ENCODE measurements at places on chromosomes 4 and X.

DNA sequence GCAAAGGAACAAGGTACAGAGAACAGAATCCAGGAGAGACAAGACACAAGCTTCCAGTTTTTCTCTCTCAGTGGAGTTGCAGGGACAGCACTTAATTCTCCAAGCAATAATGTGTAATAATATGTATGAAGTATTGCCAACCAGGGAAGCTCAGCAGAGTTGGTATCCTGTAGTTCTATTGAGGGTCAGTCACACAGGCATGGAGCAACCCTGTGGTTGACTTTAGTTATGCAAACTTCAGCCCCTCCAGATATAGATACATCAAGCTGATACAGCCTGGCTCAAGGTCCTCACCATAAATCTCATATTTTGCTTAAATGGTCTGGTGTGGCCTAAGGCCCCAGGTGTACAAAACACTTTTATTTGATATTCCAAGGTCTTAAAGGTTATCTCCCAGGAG, 248.6 kb upstream of the EPHA5 start:
- DNase-seq, result no peak

GRCh38 chrX:104306180-104306579, 51.4 kb upstream of the ESX1 start:
- DNase-seq, result no peak

DNA sequence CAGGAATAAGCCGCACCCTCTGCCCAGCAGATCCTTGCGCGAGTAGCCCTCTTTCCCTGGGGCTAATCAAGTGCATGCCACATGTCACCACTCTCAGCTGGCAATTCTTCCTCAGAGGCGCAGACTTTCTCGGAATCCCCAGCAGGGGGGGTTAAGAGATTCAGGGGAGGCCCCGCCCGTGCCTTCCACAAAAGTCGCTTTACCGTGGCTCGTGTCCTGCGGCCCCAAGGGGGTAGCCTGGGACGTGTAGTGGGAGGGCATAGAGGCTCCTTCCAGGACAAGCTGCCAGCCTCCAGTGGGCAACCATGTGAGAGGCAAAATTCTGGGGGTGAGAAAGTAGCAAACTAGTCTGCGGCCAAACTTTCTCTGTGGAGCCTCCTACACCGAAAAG, 652 bp downstream of the SRPX start:
- DNase-seq, result peak; percentile 62

GRCh38 chr4:116357758-116358157, 727.6 kb downstream of the TRAM1L1 start:
- peak; percentile 86 for DNase-seq

GRCh38 chrX:67544281-67545035, 637 bp downstream of the AR start:
- DNase-seq, result no peak

- DNase-seq, result no peak
These were observed 149.6 kb upstream of the MAMLD1 start for GRCh38 chrX:150213481-150214030.

DNA sequence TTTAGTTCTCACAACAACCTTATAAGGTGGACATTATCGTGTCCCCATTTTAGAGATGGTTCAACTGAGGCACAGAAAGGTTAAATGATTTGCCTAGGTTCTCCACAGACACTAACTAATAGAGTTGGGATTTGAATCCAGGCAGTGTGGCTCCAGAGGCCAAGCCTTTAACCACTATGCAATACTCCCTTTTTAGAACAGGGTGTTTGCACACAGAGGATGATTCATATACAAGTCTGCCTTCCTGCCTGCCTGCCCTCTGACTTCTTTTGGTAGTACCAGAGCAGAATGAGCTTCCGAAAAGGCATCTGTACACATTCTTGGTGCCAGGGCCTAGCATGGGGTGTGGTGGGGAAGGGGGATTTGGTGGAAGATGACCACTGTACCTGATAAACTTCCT, 150.8 kb upstream of the ARHGEF9 start:
- DNase-seq, result no peak

DNA sequence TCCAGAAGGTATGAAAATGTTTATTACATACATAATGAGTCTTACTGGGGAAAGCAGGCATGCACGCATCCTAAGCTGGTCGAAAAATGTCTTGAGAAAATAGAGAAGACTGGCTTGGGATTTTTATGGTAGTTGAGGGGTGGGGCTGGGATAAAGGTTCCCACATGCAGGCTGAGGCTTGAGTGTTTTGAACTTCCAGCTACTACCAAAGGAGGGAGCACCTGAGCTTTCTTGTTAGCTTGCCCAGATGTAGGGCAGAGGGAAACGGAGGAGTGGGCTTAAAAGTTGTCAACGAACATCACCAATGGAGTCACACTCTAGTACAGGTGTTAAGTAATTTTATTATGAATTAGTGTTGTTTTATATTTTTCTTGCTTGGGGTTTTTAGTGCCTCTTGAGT, 39.6 kb upstream of the SRPX start:
- peak; percentile 56 for DNase-seq

GRCh38 chr4:154010371-154010770, 221.5 kb upstream of the SFRP2 start:
- no peak for DNase-seq

GRCh38 chr4:41305476-41305875, 48.7 kb downstream of the UCHL1 start:
- DNase-seq, result no peak

GRCh38 chr4:99024481-99025275, 29.2 kb downstream of the METAP1 start:
- DNase-seq, result no peak

GRCh38 chrX:39309721-39310152, 508.5 kb downstream of the MID1IP1 start:
- no peak for DNase-seq

DNA sequence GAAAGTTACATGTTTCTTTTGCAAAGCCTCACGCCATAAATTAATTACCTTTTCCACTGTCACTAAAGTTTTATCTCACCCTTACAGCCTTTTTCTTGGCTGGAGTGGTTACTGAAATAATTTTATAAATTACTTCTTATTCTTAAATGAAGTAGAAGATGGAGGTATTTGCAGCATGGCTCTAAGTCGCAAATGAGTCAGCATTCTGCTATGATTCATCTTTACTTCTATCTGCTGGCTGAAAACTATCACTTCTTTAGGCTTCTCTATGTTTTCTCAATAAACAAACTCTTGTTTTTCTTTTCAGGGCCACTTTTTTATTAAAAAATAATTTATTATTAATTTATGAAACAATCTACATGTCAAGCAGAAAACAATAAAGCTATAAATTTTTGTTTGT, 210.2 kb upstream of the GYPA start:
- DNase-seq, result peak; percentile 35

GRCh38 chrX:19674041-19674789, 158.9 kb upstream of the MAP3K15 start:
- DNase-seq, result no peak

DNA sequence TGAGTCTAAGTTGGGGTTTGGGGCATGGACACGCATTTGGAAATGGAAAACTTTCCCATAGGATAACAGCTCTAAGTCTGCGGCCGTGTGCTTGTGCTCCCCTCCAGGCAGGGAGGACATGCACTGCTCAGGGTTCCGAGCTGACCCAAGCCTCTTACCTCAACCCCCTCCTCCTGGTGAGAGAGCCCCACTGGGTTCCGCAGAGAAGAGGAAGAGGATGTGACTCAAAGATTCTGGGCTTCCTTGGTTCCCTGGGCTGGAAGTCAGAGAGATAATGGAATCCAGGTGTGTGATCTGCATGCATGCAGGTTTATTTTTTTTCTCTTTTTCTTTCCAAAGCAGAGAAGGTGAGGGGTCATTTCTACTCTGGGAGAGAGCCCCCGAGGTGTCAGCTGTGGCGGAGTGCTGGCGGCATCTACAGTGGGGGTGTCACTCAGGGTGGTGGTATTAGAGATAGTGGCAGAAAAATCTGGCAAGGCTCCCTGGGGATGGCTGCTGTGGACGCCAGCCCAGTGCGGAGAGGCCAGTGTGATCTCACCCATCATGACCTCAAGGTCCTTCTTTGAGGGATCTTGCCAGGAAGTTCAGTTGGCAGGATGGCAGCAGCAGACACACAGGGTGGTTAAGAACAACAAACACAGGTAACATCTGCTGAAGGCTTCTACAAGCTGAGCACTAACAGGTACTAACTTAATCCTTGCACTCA, 168.7 kb upstream of the HAND2 start:
- DNase-seq, result no peak

DNA sequence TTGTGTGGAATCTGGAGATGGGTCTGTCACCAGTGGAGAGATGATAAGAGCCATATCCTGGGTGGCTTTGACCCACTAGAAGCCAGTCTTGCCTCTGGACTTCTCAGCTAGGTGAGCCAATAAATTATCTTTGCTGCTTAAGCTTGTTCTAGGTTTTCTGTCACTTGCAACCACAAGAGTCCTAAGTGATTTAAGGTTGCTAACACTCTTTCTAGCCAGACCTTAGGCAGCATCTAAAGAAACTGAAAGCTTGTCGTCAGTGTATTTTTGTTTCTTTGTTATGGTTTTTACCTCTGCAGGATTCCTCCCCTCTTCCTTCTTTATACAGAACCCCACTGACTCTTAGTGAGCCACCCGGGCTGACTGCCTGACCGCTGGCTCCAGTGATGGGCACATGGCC, 37.1 kb upstream of the STIM2 start:
- DNase-seq, result no peak

DNA sequence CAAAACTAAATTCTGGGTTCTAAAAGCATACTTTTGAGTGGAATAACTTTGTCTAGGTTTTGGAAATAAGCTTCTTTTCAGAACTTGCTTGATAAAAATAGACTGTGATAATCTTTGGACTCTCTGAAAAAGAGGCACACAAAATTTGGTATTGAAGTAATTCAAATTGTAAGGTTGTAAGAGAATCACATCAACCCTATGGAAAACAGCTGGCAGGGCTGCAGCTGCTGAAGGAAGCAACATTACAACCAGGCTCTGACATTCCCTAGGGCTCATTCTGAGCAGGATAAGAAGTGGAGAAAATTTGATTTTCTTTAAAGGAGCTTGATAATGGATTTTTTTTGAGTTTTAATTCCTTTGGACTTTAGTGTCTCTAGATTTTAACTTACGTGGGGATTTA, 147.6 kb downstream of the FSTL5 start:
- no peak for DNase-seq

- no peak for DNase-seq
These were observed 20.5 kb downstream of the MGST2 start for GRCh38 chr4:139686130-139686529.

GRCh38 chr4:158016511-158016910, 156.3 kb downstream of the GASK1B start:
- DNase-seq, result peak; percentile 79

DNA sequence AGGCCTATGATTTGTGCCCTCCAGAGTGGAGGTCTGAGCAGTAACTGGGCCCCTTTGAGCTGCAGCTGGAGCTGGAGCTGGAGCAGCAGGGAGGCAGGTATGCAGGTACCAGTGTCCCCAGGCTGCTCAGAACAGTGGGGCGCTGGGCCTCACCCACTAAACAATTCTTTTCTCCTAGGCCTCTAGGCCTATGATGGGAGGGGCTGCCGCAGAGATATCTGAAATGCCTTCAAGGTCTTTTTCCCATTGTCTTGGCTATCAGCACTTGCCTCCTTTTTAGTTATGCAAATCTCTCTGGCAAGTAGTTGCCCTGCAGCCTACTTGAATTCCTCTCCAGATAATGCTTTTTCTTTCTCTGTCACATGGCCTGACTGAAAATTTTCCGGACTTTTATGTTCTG, 79.7 kb upstream of the OTUD4 start:
- no peak for DNase-seq

GRCh38 chrX:11351375-11352295, 58.4 kb downstream of the AMELX start:
- DNase-seq, result peak; percentile 13

GRCh38 chrX:100263650-100264049, 146.4 kb downstream of the PCDH19 start:
- peak; percentile 70 for DNase-seq

DNA sequence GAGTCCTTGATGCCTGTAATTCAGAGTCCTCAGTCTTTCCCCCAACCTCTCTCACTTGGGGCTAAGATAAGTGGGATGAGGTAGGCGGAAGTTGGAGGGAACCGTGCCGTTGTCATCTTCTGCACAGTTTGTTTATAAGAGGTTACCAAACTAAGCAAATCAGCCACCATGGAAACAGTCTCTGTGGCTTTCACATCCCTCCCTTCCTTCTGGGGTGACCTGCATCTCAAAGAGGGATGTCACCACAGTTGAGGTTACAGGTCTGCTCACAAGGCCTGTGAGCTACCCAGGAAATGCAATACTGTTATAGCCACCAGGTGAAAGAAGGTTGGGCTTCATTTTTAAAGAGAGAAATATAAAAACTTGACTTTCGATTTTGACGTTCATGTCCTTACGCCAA, 26.3 kb downstream of the RTL5 start:
- no peak for DNase-seq

DNA sequence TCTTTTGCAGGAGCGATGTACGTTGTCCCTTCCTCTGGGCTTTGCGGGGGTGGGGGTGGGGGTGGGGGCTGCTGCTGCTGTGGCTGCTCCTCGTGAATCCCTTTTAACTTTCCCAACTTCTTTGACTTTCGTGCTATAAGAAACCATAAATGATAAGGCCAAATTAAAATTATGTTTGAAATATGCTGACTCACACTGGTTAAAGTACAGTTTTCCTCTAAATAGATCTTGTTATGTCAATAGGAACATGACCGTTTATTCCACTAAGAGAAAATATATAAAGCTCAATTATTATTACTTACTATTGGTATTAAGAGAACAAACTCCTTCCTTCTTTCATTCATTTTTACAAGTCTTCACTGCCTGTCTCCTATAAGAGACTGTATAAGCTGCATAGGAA, 287.4 kb downstream of the NR3C2 start:
- no peak for DNase-seq

GRCh38 chr4:170682558-170683294, 593.0 kb upstream of the AADAT start:
- DNase-seq, result no peak

DNA sequence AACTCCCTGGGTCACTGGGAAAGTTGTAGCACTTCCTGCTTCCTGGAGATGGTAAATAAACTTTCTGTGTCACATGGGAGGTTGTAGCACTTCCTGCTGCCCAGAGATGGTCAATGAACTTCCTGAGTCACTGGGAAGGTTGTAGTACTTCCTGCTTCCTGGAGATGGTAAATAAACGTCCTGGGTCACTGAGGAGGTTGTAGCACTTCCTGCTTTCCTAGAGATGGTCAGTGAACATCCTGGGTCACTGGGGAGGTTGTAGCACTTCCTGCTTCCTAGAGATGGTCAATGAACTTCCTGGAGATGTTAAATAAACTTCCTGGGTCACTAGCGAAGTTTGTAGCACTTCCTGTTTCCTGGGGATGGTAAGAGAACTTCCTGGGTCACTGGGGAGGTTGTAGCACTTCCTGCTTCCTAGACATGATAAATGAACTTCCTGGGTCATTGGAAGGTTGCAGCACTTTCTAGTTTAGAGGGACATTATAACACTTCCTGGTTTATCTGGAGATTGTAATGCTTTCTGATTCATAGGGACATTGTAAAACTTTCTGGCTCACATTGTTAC, 62.3 kb upstream of the CD99 start:
- DNase-seq, result no peak
